ENCODE measurements at places on chromosomes 7 and 10. TPM values are rescaled to one million over a fixed set of nuclear protein-coding genes. Genes with fewer than 3 reads are reported as not detected.

GRCh38 chr7:146956321-146956720 lies 839.7 kb downstream of the CNTNAP2 start:
- DNase-seq, result no peak

DNA sequence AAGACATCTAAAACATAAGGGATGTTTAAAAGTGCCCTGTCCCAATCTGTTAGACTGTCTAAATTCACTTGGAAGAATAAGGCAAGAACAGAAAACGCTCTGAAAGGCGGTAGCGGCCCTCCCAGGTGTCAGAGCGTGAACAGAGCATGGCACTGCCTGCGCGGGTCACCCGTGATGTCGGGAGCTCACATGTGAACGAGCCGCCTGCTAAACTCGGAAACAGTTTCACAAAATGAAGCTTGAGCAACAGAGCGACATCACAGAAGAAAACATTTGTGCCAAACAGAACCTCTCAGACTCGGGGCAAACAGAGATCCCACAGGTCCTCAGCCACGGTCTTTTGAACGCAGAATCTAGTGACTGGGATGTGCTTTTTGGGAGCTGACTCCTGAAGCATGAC lies 12.8 kb downstream of the BRI3 start:
- DNase-seq, result no peak

GRCh38 chr10:32171204-32171603 lies 115.0 kb upstream of the KIF5B start:
- no peak for DNase-seq

DNA sequence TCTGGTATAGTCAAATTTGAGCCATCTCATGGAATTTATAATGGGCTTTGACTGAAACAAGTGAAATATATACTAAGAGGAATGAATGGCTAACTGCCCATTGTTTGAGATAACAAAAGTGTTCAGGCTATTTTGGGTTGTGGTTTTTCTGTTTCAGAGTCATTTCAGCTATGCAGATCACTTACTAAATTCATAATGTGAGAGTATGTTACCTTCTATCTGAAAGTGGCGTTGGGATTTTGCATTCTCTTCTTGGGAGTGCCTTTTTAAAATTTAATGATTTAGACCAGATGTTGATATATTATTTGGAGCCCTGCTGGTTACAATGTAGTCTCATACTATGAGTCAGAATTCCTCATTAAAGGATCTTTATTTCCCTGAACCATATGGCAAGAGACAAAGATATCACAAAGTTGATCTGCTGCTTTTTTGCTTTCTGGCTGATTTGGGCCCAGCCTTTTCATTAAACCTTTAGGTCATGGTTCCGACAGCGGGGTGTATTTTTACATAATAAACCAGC lies 10.4 kb downstream of the VCL start:
- no peak for DNase-seq

GRCh38 chr7:27873981-27874957 lies 134.3 kb downstream of the TAX1BP1 start:
- no peak for DNase-seq

- DNase-seq, result no peak
Measured at GRCh38 chr7:4726566-4726965, 44.5 kb downstream of the FOXK1 start.

DNA sequence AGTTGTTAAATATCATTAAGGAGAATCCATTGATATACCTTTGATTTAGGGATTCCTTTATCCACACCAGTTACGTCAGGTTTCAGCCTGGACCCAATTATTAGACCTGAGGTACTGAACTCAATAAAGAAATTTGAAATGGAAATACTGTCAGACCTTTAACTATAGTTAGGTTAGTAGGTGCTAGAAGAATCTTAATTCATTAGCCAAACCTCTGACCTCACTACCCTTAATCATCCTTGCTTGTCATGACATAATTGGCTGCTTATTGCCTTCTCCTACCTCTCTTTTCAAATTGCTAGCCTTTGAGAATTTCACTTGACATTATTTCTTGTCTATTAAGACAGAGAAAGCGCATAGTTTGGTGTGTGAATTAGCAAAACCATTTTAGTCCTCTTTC lies 27.1 kb downstream of the SMNDC1 start:
- no peak for DNase-seq

DNA sequence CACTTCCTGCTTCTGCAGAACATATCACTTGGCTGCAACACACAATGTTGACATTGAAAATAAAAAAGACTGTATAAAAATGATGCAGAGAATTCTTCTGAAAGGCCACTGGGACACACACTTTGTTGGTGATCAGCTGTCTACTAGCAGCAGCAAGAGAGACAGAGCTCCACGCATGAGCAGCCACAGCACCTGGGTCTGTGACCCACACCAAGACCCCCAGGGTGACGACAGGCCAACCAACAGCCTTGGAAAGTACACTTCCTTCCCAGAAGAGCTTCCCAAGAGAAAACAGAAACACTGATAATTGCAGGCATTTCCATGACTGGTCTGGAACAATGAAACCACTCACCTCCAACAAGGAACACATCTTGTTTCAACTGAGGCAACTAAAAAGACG lies 239.0 kb downstream of the DIP2C start:
- DNase-seq, result no peak

GRCh38 chr10:60759181-60759580 lies 19.1 kb upstream of the CDK1 start:
- no peak for DNase-seq

DNA sequence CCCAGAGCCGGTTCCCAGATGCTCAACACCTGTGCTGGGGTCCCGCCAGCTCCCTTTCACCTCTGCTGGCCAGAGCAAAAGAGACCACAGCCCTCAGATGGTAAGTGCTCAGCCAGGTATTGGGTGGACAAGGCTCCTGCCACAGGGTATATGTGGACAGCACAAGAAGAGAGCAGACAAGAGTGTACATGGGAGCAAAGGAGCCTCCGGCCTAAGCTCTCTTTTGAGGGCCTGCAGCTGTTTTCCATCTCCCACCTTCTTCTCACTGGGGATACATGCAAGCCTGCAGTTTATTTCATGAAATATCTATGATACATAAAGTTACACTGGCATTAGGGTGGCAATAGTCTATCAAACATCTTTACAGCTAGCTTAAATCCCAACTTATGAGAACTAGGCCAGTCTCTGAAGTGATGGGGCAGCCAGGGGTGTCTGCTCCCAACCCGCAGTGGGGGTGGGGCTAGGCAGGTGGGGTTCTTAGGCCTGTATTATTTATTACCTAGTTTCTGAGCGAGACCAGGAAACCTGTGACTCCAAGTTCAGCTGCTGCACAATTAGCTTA lies 50.4 kb upstream of the DDC start:
- no peak for DNase-seq

- no peak for DNase-seq
Measured at GRCh38 chr10:14309593-14309992, 21.1 kb downstream of the FRMD4A start.

Gene EMX2
- 29.9 TPM for total RNA-seq

Gene EFCAB10
- not detected for total RNA-seq

Gene SGCE
- total RNA-seq, result 30.9 TPM

Gene EBF3
- 26.1 TPM for total RNA-seq

Gene RAB19
- 3.3 TPM for total RNA-seq

Gene ERVW-1
- 1.2 TPM for total RNA-seq

Gene PCLO
- 9.5 TPM for total RNA-seq

Gene DNAJC9
- 41.8 TPM for total RNA-seq

Gene PRPS1L1
- not detected for total RNA-seq

Gene THSD7A
- total RNA-seq, result 14.3 TPM

Gene SPDYE2
- total RNA-seq, result not detected

Gene RELN
- total RNA-seq, result 17.5 TPM

All from type B pancreatic cell (in vitro differentiated cells).